ENCODE measurements at places on chromosomes 1 and 21.

DNA sequence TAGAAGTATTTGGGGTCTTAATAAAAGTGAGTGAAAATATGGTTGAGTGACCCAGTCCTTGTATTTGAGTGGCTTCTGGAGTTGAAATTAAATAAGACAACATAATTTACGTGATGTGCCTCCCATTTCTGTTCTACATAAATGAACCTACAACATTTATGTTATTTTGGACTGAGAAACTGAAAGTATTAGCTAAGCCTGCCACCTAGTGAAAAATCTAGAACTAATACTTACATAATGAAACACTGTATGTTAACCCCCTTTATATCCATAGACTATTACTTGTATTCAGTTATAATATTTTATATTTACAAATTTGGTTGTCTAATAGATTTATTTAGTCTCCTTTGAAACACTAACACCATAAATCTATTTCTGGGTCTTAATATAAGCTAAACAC is 298.9 kb downstream of the KCNT2 start:
- H3K27ac ChIP-seq = no peak overlapping the region
- H3K27me3 ChIP-seq = no peaks in the 10 kb centered on the region
- no peaks in the 10 kb centered on the region for H3K4me1 ChIP-seq
- no peak for DNase-seq
- H3K4me3 ChIP-seq = no peak overlapping the region

GRCh38 chr1:157326173-157326859 is 188.1 kb upstream of the ETV3 start:
- no peak overlapping the region for H3K4me3 ChIP-seq
- H3K4me1 ChIP-seq = no peaks in the 10 kb centered on the region
- H3K27me3 ChIP-seq = peaks cover 31% of the 10 kb centered on the region

- no peak overlapping the region for H3K27ac ChIP-seq
- no peak overlapping the region for H3K4me3 ChIP-seq
- no peaks in the 10 kb centered on the region for H3K36me3 ChIP-seq
- no peaks in the 10 kb centered on the region for H3K27me3 ChIP-seq
- DNase-seq = no peak
These were observed 9.3 kb upstream of the DPYD start for GRCh38 chr1:97929874-97930851.

DNA sequence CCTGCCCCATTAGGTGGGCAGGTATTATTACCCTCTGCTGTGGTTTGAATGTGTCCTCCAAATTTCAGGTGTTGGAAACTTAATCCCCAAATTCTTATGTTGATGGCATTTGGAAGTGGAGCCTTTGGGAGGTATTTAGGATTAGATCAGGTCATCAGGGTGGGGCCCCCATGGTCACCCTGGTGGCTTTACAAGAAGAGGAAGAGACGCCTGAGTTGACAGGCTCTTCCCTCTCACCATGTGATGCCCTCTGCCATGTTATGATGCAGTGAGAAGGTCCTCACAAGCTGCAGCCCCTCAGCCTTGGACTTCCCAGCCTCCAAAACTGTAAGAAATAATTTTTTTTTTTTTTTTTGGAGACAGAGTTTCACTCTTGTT is 8.8 kb upstream of the THEMIS2 start:
- no peak overlapping the region for H3K4me3 ChIP-seq
- H3K4me1 ChIP-seq = peaks cover 23% of the 10 kb centered on the region
- no peak for DNase-seq

GRCh38 chr1:219446288-219446687 is 166.6 kb downstream of the ZC3H11B start:
- H3K4me3 ChIP-seq = no peak overlapping the region
- H3K27me3 ChIP-seq = no peaks in the 10 kb centered on the region
- no peaks in the 10 kb centered on the region for H3K4me1 ChIP-seq
- DNase-seq = no peak

- DNase-seq = no peak
- no peak overlapping the region for H3K27ac ChIP-seq
- H3K36me3 ChIP-seq = peaks cover 4% of the 10 kb centered on the region
- peaks cover 10% of the 10 kb centered on the region for H3K27me3 ChIP-seq
- H3K4me3 ChIP-seq = no peak overlapping the region
- H3K4me1 ChIP-seq = peaks cover 3% of the 10 kb centered on the region
These were observed 43.9 kb downstream of the UBE2G2 start for GRCh38 chr21:44757731-44758130.

DNA sequence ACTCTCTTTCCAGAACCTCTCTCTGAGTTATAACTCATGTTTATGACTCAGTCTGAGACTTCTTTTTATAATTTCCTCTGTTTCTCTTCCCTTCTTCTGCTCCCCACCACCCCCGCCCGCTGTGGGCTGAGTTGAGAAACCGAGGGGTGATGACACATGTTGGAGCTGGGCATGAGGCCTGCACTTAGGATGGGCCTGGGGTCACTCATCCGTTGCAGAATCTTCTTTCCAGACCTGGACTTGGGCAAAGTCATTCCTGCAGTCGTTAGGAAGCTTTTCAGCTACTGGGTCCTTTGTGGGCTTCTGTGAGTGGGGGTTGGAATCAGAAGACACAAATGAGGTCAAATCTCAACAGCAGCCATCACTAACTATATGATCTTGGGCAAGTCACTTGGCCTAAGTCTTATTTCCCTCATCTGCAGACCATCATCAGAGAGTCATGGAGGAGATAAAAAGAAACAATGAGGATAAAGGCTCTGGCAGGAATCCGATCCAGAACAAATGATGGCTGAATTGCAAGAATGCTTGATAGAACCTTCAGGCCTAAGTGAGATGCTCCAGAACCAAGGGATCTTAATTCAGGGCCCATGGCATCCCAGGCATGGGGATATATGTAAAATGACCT is 53.4 kb downstream of the RPS6KA1 start:
- no peak overlapping the region for H3K4me3 ChIP-seq
- peaks cover 19% of the 10 kb centered on the region for H3K4me1 ChIP-seq
- H3K27ac ChIP-seq = peak overlapping the region; percentile 68

GRCh38 chr1:178134061-178134460 is 40.2 kb downstream of the RASAL2 start:
- H3K4me3 ChIP-seq = no peak overlapping the region
- H3K36me3 ChIP-seq = no peaks in the 10 kb centered on the region
- DNase-seq = no peak
- no peaks in the 10 kb centered on the region for H3K27me3 ChIP-seq

GRCh38 chr1:234561319-234561718 is 48.7 kb downstream of the IRF2BP2 start:
- no peak overlapping the region for H3K27ac ChIP-seq
- no peaks in the 10 kb centered on the region for H3K27me3 ChIP-seq
- no peak overlapping the region for H3K4me3 ChIP-seq
- H3K4me1 ChIP-seq = no peaks in the 10 kb centered on the region
- H3K36me3 ChIP-seq = no peaks in the 10 kb centered on the region
- DNase-seq = no peak
